ENCODE measurements at places on chromosomes 16 and 17.
A peak's percentile ranks its signal among the peaks of the same experiment; 100 is the strongest.

GRCh38 chr16:72832621-72833248 lies 215.2 kb downstream of the ZFHX3 start:
- DNase-seq: peak; percentile 80

- peak; percentile 6 for DNase-seq
Observed at GRCh38 chr16:28321700-28322411, 29.5 kb downstream of the SBK1 start.

- DNase-seq: peak; percentile 39
Observed at GRCh38 chr17:67477687-67478086, 100.6 kb downstream of the PITPNC1 start.

DNA sequence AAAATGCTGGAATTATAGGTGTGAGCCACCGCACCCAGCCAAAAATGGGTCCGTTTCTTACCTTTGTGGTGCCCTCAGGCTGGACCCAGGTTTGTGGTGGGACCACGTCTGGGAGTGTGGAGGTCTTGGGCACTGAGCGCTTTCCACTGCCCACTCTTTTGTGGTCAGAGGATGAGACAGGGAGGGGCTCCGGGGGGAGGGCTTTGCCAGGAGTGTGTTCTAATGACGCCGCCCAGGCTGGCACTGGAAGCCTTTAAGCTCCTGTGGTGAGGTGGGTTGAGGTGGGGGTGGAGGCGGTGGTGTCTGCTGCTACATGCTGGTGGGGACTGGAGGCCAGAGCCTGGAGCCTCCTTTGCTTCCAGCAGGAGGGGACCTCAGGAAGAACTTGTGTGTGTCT lies 12.8 kb upstream of the ADCY7 start:
- DNase-seq: no peak

GRCh38 chr17:61656721-61657217 lies 65.8 kb upstream of the NACA2 start:
- no peak for DNase-seq

- no peak for DNase-seq
Observed at GRCh38 chr17:77856551-77857305, 101.8 kb upstream of the TNRC6C start.

DNA sequence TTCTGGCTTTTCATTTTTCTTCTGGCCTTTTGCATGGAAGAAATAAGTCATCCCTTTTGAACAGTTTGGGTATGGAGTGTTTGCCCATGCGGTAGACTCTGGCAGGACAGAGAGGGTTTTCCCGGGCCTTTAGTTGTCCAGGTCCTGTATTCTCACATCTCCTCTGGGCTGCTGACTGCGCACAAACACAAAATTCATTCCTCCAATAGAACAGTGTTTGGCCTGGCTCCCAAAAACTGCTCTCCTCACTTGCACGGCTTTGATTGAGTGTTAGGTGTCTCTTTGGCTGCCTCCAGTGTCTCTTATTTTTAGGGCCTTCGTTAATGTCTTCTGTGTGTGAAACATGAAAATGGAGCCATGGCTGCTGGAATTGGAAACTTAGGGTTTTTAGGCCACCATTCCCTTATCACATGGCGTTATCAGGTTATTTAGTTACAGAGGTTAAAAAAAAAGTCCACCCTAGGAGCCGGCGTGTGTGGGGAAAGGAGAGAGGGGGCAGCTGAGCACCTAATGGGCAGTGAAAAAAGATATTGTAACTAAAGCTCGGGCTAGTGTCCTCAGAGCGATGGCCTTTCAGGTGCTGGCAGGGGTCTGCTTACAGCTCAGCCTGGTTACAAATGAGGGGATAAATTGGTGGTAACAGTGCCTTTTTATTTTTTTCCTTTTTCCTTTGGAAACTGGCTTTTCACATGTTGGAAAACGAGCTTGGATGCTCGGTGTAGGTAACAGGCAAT lies 47.3 kb downstream of the PRKCA start:
- no peak for DNase-seq

DNA sequence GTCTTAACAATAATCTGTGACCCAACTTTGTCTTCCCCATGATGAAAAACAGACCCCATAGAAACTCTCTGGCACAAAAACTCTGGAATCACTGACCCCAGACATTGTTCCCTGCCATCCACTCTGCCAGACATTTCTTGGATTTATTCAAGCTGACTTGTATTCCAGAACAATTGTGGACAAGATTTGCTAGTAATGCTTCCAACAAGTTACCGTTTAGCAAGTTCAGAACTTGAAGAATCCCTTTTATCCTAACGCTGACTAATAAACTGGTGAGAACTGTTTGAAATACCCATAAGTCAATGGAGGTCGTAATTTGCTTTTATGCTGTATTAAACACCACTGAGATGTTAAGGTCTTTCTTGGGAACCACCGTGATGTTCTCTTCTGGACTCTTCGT lies 10.5 kb downstream of the HSBP1 start:
- no peak for DNase-seq

GRCh38 chr16:31022544-31023251 lies 10.7 kb upstream of the STX4 start:
- no peak for DNase-seq

DNA sequence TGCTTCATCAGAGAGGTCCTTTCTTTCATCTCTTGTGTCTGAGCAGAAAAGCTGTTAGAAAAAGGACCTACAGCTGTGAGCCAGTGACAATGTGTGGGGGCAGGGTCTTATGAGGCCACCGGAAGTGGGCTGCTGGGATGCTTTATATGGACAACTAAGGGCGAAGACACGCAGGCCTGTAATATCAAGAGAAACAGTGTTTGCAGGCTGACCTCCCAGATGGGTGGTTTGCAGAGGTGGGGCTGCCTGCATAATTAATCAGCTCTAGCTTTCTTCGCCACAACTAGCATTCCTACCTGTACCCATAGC lies 30.4 kb upstream of the SALL1 start:
- DNase-seq: peak; percentile 65

DNA sequence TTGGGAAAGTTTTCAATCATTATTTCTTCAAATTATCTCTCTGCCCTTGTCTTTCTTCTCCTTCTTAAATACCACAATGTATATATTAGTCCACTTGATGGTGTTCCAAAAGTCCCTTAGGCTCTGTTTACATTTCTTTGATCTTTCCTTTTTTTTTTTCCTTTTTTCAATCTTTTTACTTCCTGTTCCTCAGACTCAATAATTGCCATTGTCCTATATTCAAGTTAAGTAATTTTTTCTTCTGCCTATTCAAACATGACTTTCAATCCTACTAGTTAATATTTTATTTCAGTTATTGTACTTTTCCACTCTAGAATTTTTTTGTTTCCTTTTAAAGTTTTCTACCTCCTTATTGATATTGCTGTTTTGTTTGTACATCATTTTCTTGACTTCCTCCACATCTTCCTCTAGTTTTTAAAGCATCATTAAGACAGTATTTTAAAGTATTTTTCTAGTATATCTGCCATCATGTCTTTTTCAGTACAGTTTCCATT lies 15.8 kb upstream of the UQCRC2 start:
- no peak for DNase-seq

GRCh38 chr16:30375864-30376263 lies 1.3 kb downstream of the MYL11 start:
- DNase-seq: no peak

DNA sequence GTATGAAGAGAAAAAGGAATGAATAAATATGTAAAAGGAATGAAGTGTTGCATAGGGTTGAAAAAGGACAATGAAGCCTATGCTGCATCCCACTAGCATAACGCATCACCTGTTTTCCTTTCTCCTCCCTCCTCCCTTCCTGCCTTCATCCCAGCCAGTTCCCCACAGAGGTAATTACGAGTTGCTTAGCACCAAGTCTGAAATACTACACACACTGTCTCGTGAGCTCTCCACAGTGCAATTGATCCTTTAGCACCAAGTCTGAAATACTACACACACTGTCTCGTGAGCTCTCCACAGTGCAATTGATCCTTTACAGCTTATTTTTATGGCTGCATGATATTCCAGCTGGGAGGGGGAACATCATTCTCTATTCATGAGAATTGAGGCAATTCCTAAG lies 1.1 kb upstream of the DRC7 start:
- DNase-seq: no peak

- DNase-seq: no peak
Observed at GRCh38 chr17:7249214-7249613, 2.3 kb downstream of the CTDNEP1 start.

DNA sequence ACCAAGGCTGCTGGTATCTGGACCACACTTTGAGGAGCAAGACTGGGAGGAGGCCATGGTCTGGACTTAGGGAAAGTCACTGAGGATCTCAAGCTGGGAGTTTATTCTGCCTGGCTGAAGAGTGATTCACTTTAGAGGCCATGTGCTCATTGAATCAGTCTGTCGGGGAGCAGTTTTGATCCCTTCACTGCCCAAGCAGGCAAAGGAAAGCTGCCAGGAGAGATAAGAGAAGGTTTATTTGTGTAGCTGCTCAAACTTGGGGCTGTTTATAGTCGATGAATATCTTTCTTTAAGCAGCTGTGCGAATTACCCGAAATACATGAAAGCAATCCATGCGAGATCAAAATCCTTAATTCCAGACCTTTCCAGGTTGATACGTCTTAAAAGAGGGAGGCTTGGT lies 544.4 kb upstream of the EEF2KMT start:
- DNase-seq: no peak

- no peak for DNase-seq
Observed at GRCh38 chr17:44438636-44439035, 49.2 kb upstream of the ITGA2B start.

GRCh38 chr17:2123375-2124251 lies 68.7 kb downstream of the HIC1 start:
- DNase-seq: peak; percentile 29

- no peak for DNase-seq
Observed at GRCh38 chr16:2466667-2467527, 4.2 kb upstream of the NTN3 start.

DNA sequence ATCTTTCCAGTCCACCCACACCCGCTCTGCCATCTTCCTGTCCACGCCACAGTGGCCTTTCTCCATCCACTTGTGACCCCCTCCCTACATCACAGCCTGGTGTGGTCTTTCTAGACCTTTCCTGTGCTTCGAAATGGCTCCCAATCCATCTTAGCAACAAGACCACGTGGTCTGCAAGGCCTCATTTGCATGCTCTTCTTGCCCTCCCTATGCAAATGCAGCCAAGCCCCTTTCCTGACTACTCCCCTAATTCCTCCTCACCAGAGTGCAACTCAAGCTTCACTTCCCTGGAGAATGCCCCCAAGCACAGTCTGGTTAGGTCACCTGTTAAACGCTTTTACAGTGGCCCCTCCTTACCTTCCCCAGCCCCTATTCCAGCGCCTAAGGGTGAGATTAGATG lies 6.1 kb downstream of the PPP1R9B start:
- DNase-seq: no peak

DNA sequence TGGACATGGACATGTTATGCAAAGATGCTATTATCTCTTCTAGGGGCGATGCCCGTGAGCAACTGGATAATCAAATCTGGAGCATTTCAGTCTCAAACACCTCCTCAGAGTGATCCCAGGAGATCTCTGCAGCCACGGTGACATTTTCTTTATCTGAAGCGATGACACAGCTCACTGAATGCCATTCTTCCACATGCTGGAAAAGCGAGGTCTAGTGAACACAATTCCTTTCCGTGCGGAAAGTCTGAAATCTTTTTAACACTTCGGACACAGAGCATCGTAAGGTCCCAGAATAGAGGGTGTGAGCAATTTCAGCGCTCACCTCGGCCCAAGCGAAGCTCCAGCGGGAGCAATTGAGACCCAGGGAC lies 531 bp upstream of the HASPIN start:
- DNase-seq: no peak

- no peak for DNase-seq
Observed at GRCh38 chr17:39981207-39981741, 667 bp downstream of the PSMD3 start.

DNA sequence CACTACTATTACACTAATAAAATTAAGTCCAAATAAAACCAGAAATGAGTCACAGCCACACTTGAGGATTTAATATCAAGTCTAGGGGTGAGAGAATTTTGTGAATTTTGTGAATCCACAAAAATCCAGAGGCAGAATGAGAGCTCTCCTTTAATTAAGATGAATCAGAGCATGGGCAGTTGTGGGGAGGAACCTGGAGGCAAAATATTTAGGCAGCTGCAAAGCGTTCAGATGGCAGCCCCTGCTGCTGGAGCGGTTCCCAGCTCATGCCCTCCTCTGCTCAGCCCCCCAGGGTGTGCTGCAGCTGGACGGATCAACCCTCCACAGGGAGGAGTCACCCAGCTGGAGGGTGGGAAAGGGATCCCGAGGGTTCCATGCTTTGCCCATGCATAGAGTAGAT lies 43.4 kb upstream of the IRX6 start:
- DNase-seq: peak; percentile 79

GRCh38 chr16:57529391-57530103 lies 6.8 kb downstream of the CCDC102A start:
- no peak for DNase-seq

GRCh38 chr17:81802048-81802758 lies 1.7 kb upstream of the GCGR start:
- DNase-seq: no peak

DNA sequence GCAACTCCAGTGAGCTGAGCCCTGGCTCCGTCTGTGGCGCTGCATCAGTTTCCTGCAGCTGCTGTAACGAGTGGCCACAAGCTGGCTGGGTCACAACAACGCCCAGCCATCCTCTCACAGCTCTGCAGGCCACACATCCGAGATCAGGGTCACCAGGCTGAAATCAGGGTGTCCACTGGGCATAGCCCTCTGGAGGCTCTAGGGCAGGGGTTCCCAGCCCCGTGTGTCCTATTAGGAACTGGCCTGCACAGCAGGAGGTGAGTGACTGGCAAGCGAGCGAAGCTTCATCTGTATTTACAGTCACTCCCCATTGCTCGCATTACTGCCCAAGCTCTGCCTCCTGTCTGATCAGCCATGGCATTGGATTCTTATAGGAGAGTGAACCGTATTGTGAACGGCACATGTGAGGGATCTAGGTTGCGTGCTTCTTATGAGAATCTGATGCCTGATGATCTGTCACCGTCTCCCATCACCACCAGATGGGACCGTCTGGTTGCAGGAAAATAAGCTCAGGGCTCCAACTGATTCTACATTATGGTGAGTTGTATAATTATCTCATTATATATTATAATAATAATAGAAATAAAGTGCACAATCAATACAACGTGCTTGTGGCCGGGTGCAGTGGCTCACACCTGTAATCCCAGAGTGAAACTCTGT lies 176.5 kb downstream of the SEC14L1 start:
- no peak for DNase-seq

GRCh38 chr17:56478836-56479447 lies 114.6 kb upstream of the NOG start:
- DNase-seq: peak; percentile 21

DNA sequence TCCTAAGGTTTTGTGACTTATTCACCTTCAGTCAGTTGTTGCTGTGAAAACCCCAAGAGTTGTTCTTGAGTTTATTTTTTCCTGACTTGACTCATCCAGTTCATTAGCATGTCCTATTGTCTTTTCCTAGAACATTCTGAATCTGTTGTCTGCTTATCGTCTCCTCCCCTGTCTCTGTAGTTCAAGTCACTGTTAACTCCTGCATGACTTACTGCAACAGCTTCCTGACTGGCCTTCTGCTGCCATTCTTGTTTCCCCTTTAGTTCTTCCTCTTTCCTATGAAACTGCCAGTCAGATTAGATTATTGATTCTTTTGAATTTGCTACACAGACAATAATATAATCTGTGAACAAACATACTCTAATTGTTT lies 161.5 kb downstream of the FTO start:
- DNase-seq: peak; percentile 29

GRCh38 chr17:50270435-50271362 lies 3.6 kb upstream of the TMEM92 start:
- DNase-seq: peak; percentile 90

GRCh38 chr16:57791893-57792461 lies 10.3 kb downstream of the KIFC3 start:
- DNase-seq: no peak
